ENCODE measurements at places on chromosomes 11 and 22.

GRCh38 chr11:92738276-92738675 is 231.2 kb upstream of the MTNR1B start:
- DNase-seq = no peak

DNA sequence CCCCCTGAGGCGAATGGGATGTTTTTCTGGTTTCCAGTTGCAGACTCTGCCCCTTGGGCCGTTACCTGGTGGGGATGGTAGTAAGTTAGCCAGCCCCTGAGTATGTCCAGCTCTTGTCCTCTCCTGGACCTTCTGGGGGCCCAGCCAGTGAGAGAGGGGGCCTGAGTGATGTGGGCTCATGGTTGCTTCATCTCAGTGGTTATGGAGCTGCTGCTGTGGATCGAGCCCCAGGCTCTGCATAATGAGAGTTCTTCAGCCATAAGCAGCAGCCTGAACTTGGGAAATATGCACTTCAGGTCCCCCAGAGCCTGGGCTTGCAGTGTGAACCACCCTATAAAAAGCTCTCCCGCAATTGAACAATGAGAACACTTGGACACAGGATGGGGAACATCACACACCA is 5.9 kb downstream of the TMPRSS13 start:
- no peak for DNase-seq

GRCh38 chr22:44335903-44336803 is 23.4 kb upstream of the SHISAL1 start:
- DNase-seq = no peak

DNA sequence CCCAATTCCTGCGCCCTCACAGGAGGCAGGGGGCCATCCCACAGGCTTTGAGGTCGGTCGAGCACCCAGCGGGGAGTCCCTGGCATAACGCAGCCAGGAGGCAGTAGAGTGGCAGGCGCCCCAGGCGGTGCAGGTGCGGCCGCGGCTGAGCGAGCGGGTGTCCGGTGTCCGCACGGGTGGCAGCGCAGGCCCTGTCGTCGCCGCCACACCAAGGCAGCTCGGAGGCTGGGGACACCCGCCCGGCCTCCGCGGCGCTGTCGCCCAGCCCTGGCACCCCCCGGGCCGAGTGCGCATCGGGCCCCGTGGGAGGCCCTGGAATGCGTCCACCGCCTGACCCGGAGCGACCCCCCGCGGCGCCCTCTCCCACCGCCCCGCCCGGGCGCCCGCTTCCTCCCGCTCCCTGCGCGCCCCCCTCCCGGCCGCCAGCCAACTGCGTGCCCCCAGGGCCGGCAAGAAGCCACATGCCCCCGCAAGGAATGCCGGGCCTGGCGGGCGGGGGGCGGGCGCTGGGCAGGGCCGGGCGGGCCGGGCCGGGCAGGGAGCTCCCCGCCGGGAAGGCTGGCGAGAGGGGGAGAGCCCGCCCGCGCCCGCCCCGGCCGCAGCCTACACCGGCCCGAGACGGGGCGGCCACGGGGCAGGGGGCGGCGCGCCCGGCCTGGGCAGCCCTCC is 33.9 kb downstream of the PRDM11 start:
- no peak for DNase-seq

GRCh38 chr22:32771756-32772155 is 29.7 kb upstream of the TIMP3 start:
- DNase-seq = no peak

DNA sequence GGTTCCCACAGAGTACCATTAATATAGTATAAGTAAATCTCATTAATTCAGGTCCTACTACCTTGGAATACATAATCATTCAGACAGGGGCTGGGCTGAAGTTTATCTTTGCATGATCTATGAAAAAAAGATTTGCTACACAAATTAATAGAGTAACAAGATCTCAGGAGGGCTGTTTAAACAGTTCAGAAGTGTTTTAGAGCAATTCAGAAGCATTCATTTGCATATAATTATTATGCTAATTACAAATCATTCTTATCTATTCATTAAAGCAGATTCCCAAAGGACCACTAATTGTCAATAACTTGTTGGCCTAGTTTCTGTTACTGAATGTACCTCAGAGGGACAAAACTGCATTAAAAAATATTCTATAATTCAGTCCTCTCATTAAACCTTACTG is 40.5 kb downstream of the PITPNB start:
- DNase-seq = no peak

- DNase-seq = no peak
Measured at GRCh38 chr11:110972106-110972505, 259.9 kb upstream of the ARHGAP20 start.

GRCh38 chr22:17957693-17958092 is 66.7 kb downstream of the MICAL3 start:
- DNase-seq = no peak

GRCh38 chr22:20224917-20225692 is 43.0 kb downstream of the RTN4R start:
- no peak for DNase-seq

GRCh38 chr22:24187731-24188644 is 6.7 kb downstream of the SUSD2 start:
- DNase-seq = no peak

DNA sequence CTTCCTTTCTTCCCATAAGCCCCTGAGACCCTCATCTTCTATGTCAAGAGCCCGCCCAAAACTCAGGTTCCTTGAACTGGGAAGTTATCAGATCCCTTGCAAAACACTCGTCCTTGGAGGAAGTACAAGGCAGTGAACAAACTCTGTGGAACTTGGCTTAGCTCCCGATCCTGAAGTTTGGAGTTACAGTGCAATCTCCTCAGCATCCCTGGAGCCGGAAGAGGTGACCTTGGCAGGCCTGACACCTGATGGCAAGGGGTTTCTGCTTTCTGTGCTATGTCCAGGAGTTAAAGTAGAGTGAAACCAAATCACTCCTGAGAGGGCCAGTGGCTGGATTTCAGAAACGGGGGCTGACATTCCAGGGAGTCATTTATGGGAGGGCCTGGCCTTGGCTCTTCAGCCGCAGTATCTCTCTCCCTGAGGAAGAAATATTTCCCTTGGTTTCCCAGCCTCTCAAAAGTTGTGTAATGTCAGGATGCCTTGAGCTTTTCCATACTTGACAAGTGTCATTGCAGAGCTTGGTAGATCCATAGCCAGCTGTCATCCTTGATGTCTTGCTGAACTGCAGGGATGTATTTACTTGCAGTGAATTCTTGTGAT is 1.9 kb upstream of the GRAMD1B start:
- no peak for DNase-seq

GRCh38 chr22:49617264-49617663 is 210.4 kb downstream of the BRD1 start:
- no peak for DNase-seq

DNA sequence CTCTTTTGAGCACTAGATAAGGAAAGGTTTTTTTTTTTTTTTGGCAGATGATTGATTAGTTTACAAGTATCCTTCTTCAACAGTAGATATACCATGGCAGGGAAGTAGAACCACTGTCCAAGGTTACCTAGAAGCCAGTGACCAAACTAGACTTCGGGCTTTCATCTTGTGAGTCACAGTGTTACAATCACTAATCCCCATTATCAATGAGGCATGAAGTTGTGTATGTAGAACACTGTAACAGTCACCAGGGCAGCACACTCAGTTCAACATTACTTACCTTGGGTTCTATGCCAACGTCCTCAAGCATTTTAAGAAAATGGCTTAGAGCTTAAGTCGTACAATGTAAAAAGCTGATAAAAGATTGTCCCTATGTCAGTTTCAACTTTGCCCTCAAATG is 430.9 kb downstream of the ETS1 start:
- no peak for DNase-seq

- DNase-seq = no peak
Measured at GRCh38 chr22:30909306-30909705, 59.3 kb downstream of the MORC2 start.

- DNase-seq = no peak
Measured at GRCh38 chr11:110982214-110982613, 263.3 kb upstream of the POU2AF2 start.

DNA sequence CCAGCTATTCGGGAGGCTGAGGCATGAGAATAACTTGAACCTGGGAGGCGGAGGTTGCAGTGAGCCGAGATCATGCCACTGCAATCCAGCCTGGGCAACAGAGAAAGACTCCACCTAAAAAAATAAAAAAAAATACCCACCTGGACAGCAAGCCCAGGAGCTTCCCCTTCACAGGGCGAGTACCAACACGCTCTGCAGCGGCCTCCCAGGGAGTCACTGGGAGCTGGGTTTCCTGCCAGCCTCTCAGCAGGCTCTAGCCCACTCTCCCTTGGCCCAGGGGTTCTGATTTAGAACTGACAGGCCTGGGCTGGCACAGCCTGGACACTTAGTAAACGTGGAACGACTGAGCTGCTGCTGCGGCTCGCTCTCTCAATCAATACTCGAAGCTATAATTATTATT is 2.0 kb upstream of the CABP7 start:
- no peak for DNase-seq

DNA sequence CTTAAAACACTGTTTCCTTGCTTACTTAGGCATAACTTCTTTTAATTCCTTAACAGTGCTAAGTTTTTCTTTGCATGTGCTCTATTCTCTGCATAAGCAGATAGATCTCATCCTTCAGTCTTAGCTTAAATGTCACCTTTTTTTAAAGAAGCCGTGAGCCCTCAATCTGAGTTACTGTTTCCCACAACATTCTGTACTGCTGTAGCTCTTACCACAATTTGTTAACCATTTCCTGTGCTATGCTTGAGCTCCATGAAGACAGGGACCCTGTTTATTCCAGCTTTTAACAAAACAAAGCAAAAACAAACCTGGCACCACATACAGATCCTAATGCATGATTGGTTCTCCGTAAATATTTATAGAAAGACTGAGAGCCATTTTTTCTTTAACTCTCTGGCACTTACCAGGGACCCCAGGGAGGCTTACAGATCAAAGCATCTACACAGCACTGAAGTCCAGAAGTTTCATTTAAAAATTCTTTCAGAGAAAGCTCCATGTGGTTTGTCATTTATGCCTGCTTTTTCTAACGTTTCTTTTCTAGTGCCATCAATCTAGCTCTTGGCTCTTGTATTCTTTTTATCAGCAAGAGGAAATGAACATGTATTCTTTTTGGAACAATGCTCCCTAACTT is 74.9 kb downstream of the DYNC2H1 start:
- no peak for DNase-seq

- DNase-seq = no peak
Measured at GRCh38 chr11:133817449-133817848, 27.9 kb downstream of the SPATA19 start.

- DNase-seq = no peak
Measured at GRCh38 chr11:123374622-123374968, 55.5 kb upstream of the GRAMD1B start.

DNA sequence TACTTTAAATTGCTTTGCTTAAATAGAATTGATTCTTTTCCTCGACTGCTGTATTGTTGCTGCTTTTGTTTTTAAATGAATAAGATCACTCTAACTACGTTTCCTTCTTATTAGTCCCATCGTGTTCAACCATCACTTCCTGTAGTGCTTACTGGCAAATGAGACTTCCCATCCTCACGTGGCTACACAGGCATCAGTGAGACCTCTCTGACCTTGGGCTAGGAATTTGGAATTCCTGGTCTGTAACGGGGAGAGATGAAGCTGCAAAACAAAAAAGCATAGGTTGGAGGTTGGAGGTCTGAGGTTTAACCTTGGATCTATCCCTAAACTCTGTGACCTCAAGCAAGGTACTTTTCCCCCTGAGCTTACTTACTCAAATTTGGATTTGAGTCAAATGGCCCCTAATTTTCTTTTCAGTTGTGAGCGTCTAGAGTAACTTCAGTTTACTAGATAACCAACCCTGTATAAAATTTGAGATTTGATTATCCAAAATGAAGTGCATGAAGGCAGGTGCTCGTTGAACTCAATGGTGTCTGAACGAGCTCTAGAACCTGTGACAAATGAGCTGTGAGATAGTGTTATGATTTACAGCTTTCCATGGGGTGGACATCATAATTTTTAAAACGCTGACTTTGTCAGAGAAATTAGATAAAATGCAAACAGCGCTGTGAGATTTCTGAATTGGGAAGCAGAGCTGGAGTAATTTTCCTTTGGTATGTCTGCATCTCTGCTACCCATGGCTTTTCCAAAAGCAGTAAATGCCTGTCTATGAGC is 151.2 kb downstream of the DBX1 start:
- DNase-seq = no peak

GRCh38 chr22:48366056-48366455 is 1461.6 kb downstream of the BRD1 start:
- no peak for DNase-seq

DNA sequence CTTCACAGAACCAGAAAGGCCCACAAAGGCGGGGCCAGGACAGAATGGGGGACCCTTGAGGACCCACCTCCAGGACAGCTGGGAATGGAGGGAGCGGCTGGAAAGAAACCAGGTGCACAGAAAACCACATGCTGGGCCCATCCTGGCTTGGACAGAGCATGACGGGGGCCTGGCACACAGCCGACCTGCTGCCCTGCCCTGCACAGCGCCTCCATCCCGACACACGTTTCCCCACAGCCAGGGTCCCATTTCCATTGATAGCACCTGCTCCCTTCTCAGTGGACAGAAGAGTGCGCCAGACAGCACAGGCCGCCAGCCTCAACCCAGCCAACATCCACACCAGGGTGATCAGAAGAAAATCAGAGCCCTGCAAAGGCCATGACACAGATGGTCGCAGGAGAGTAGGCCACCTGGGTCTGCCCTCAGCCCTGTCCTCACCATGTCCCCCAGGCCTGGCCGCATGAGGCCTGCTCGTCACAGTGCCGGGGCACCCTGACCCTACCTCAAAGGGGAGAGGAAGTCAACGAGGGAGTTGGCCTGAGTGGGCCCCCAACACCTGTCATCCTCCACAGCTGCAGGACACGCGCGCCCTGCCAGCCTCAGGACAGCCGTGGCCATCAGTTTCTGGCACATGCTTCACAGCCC is 28.1 kb downstream of the BRD1 start:
- no peak for DNase-seq

DNA sequence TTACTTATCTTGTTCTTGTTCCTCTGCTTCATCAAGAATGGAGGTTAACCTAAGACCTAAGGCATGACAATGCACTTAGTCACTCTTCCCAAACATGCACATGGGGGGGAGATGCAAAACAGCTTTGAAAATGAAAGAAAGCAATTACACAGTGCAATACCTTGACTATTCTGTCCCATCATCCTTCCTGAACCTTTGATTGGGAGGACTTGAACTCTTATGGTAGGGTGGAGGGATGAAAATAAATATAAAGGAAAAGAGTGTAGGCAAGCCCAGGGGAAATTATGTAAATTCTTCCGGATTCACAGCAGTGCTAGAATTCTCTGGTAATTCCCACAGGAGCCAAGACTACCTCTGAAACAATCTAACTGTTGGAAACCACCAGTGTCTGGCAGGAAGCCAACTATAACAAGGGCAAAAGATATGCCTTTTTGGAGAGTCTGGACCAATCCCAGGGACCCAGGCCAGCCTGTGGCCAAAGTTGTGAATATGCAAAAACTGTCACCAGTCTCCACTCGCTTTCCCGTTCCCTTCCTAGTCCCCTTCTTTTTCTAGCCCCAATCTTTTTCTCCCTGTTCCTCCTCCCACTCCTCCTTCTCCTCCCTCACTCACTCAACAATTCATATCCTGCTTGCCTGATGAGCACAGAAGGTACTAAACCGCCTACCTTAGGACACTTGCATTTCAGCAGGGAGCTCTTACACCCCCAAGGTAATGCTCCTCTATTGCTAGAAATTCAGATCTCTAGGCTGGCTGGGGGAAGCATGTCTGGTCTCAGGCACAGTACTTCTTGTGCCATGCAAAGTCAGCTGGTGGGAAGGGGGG is 2.5 kb upstream of the RCN1 start:
- DNase-seq = no peak

Data from CD4-positive, alpha-beta T cell (primary cell).